ENCODE measurements at places on chromosomes 6 and 20.

DNA sequence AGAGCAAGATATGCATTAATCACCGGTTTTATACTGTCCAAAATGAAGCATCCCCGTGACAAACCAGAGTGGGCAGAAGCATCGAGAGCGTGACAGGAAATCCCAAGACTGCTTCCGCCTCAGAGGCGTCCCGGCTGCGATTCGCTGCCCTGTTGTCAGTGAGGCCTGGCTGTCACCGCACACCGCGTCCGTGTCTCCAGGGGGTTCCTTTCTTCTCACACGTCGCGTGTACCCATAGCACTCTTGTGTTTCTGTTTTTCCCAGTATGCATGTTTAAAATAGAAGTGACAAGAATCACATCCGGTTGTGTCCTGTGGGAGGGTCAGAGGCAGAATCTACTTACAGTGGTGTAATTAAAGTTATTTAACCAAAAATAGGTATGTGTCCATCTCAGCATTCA, 8.3 kb upstream of the ADRM1 start:
- DNase-seq: no peak

GRCh38 chr6:131581523-131581922, 8.5 kb downstream of the ARG1 start:
- DNase-seq: no peak

DNA sequence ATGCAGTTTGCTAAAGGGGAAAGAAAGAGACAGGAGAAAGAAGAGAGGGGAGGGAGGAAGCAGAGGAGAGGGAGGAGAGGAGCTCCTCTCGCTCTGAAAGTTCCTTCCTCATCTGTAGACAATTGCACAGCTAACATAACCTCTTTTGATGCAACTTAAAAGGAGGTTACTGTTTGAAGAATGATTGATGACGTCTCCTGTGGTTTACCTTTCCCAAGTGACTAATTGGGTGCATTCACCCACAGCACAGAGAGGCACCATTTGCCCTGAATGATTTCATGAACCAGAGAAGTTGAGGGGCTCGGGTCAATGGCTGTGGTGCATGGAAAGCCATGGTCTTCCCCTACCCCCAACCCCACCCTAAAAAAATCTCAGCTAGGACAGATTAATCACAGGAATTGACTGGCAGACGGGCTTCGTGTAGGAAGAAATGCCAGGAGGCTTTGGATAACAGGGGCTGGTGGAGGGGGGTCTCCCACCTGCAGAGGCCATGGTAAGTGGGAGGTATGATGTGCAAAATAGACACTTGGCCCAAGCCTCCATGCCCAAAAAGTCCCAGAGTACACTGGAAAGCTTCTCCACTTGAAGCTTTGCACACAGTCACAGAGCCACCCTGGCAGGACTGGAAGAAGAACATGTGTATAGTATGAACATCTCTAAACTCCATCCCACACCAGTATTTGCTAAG, 213.7 kb downstream of the ANKRD60 start:
- peak; percentile 61 for DNase-seq

DNA sequence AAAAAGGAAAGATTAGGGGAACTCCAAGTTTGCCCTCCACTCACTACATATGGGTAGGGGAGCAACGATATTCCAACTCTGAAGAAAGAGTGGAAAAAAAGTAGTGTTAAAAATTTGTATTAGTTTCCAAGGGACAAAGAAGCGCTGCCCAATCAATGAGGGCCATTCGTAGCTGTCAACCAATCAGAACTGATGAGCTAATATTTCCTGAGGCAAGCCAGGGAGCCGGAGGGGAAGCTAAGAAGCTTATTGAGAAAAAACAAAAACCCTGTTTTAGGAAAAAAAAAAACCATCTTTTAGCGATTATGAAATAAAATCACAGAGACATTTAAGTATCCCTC, 59.5 kb downstream of the TRIM38 start:
- DNase-seq: peak; percentile 88

GRCh38 chr20:43987531-43987930, 72.9 kb downstream of the TOX2 start:
- DNase-seq: no peak

- no peak for DNase-seq
Measured at GRCh38 chr6:143236151-143236798, 175.6 kb downstream of the AIG1 start.

DNA sequence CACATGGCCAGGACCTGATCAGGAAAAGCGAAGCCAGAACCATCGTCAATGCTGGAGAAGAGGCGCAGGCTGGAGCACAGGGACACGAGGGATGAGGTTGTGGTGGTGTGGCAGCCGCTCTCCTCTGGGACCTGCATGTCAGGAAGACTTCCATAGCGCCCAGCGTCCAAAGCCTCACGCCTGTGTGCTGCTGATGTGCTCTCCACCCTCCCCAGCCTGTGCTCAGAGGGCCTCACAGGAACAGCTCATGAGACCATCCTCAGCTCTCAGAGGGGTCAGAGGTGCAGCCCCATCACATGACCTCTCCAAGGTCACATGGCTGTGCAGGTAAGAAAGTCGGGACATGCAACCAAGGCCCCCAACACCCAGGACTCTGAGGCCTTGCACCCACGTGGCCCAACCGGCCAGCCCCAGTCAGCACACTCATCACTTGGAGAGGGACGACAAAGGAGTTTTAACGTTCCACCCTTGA, 84.4 kb downstream of the NINL start:
- no peak for DNase-seq

DNA sequence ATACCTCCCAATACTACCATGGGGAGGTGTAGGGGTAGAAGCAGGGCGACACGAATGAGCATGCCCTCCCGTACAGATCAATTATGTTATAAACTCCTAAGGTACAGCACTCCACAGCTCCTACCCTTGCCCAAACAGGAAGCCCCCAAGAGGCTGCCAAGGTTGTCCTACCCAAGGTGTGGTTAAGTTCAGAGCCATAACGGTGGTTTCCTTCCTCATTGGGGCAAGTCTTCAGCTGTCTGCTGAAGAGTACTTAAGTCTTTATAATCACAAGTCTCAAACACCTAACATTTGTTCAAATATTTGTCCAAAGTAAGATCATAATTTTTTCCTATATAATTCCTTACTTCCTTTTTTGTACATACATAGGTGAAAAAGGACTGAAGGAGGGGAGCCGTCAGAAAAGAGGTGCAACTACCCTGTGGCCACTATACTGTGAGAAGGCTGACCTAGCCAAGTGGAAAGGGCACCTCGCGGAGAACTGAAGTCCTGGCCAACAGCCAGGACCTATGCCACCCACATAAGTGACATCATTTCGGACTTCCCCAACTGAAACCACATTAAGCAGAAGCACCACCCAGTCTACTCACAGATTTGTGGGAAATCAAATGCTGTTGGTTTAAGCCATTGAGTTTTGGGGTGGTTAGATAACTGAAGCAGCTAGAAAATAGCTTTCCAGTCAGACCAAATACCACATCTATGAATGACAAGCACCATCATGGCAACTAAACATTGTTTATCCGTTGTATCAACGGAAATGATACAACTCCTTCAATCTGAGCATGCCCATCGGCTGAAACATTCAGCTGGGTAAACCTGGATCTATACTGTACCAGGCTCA, 2.9 kb upstream of the RAB22A start:
- DNase-seq: peak; percentile 89

- DNase-seq: peak; percentile 24
Measured at GRCh38 chr6:30206152-30206551, 7.1 kb downstream of the TRIM26 start.

DNA sequence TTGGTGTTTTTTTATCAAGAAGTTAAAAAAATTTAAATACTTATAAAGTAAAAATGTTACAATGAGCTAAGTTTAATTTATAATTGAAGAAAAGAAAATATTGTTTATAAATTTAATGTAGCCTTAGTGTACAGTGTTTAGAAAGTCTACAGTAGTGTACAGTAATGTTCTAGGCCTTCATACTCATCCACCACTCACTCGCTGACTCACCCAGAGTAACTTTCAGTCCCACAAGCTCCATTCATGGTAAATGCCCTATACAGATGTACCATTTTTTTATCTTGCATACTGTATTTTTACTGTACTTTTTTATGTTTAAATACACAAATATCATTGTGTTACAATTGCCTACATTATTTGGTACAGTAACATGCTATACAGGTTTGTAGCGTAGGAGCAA, 26.0 kb downstream of the HTR1E start:
- no peak for DNase-seq

GRCh38 chr6:53306819-53307347, 41.9 kb downstream of the ELOVL5 start:
- peak; percentile 50 for DNase-seq

- no peak for DNase-seq
Measured at GRCh38 chr6:148789948-148790347, 43.1 kb downstream of the UST start.

DNA sequence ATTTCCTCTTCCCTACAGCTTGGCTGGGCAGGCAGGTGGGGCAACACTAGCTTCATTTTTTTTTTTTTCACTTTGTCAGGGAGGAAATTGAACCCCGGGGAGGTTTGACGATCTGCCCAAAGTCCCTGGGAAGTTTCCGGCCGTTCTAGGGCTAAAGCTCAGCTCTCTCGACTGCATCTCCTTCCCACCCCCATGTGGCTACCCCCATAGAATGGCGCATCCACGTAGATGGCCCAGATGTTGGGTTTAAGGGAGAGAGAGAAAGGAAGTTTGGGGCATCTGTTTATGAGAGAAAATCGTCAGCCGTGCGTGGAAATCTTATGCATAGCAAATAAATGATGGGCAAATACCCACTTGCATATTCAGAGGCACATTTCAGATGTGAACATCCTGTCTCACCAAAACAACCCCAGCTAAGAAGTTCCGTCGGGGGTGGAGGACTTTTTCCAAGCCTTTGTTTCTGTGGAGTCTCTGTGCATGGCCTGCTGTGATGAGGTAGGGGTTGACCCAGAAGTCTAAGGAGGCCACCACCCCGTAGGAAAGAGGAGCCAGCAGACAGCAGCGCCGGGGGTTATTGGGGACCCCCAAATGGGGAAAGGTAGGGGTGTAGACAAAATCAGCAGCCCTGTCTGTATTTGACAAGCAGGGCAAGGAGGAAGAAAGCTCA, 40.5 kb upstream of the ZNF831 start:
- no peak for DNase-seq

- peak; percentile 53 for DNase-seq
Measured at GRCh38 chr6:19812512-19813119, 24.6 kb upstream of the ID4 start.

DNA sequence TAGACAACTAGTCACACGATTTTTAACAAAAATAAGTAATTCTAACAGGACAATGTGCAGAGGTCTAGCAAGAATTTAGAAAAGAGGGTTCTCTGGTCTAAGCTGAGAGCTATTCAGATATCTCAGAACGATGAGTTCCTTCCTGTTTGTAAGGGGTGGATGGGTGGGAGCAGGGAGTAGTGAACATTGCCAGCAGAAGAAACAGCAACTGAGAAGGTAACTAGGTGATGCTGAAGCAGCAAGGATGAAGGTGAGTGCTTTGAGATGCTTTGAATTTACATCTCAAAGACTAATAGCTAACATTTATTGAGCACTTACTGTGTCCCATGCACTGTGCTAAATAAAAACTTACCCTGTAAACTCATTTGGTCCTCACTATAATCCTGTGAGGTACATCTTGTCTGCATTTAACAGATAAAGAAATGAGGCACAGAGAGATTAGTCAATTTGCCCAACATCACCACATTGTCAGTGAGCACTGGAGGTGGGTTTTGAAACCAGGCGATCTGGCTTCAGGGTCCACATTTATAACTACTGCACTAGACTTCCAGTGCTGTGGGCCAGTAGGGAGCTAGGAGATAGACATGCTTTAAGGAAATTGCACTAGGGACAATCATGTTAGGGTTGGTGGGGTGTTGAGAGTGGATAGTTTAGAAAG, 15.7 kb downstream of the BRD2 start:
- DNase-seq: no peak

GRCh38 chr6:73388433-73388799, 6.2 kb upstream of the DDX43 start:
- no peak for DNase-seq

GRCh38 chr20:20561172-20561571, 151.3 kb downstream of the RALGAPA2 start:
- DNase-seq: no peak

DNA sequence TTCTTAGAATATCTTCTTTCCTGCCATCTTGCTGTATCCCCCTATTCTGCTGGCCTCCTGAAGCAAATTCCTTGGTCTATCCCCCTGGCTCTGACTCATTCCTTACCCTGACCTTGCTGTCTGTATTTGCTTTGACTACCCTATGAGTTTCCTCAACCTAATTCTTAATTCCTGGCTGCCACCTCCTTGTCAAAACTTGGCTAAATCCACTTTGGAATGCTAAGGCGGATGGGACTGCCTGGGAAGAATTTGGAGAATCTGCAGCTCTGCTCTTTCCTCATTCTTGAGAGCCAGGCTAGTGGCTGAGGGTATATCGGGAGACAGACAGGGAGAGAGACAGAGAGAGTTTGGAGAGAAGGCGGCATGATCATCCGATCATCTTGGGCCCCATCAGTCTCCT, 24.4 kb downstream of the CAP2 start:
- peak; percentile 97 for DNase-seq

GRCh38 chr6:84522135-84522549, 242.3 kb downstream of the TBX18 start:
- DNase-seq: peak; percentile 83

DNA sequence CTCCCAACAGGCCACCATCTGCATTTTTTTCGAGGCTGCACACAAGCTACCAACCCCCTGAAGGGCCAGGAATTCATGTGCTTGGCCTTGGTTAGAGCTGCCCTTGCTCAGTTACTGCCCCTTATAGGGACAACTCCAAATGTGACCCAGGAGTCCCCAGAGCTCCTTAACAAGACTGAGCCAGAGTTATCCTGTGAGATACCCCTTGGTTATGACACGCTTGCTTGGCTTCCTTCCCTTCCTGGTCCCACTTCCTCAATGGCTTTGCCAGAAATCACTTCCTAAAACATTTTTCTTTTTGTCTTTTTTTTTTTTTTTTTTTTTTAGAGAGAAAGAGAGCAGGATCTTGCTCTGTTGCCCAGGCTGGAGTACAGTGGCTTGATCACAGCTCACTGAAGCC, 8.9 kb downstream of the TREM1 start:
- DNase-seq: no peak

DNA sequence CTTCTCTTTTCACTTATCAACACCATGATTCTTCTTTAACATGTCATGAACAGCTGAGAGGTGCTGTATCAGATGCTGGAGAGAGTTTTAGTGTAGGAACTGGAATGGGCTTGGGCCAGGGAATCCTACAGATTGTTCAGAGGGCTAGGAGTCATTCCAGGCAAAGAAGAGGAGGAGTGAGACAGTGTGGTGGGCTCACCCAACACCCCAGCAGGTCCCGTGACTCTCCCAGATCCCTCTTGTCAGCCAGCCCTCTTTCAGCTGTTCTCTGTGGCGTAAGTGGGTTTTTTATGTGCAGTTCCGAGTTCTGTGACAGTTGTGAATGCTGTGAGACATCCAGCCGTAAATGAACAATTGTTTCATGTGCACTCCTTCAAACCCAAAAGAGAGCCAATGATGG, 31.4 kb upstream of the CEP162 start:
- no peak for DNase-seq
